ENCODE measurements at places on chromosomes 5 and 9.

- DNase-seq = no peak
These were observed 232.9 kb upstream of the MVB12B start for GRCh38 chr9:126093771-126094170.

DNA sequence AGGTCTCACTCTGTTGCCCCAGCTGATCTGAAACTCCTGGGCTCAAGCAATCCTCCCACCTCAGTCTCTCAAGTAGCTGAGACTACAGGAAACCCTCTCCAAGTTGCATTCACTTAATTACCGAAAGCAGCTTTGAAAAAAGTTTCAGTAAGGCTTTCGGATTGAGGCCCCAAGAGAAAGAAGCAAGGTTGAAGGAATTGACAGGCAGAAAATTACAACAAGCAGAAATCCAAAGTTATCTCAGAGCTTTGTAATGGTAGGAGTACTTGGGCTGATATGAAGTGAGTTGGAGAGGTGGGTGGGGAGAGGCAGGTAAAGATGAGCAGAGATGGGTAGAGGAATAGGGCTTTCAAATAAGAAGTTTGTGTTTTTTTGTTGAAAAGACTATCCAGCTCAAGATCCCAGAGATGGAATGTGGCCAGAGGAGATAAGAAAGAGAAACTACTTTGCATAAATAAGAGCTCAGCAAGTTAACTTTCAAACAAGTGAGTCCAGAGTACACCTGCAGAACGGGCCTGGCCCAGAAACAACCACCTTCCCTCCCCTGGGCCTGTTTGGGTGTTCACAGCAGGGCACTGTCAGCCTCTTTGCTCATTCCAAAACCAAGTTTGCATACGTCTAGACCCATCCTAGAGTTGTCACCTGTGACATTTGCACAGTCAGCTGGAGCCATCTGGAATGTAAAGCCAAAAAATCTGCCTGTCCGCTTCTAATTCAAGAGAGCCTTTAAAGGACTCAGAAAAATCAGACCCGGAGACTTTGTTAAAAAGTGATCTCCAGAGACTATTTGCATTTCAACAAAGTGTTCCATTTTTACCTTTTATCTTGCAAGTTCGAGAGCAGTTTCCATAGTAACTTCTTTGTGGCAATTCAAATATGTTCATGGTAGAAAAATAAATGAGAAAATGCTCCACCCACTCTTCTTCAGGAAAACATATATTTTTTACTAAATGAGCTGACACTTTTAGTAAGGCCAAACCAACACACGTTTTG is 2.2 kb upstream of the CLINT1 start:
- no peak for DNase-seq

- DNase-seq = no peak
These were observed 2.5 kb downstream of the FIBCD1 start for GRCh38 chr9:130936285-130937117.

DNA sequence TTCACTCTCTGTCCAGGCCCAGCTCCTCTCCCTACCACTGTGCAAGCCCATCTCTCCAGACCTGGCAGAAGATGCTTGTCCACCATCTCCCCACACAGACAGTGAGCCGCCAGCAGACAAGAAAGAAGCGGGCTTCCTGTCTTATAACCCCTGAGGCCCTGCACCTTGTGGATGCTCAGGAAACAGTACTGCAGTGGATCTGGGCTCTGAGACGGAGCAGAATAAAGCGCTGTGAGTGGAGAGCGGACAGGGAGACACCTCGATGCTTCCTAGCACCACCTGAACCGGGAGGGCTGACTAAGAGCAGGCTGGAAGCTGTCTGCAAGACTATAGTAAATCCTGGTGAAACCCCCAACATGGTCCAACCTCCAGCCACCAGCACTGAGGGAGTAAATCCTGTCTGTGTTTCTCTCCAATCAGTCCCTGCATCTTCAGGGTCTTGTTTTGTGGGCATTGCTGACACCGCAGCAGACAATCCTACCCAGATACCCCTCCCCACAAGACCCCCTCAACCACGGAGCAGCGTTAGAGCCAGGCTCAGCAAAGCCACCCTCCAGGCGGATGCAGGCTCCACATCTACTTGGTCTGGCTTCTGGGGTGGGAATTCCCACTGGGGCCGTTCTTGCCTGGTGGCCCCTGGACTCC is 18.7 kb downstream of the ORM2 start:
- DNase-seq = no peak

DNA sequence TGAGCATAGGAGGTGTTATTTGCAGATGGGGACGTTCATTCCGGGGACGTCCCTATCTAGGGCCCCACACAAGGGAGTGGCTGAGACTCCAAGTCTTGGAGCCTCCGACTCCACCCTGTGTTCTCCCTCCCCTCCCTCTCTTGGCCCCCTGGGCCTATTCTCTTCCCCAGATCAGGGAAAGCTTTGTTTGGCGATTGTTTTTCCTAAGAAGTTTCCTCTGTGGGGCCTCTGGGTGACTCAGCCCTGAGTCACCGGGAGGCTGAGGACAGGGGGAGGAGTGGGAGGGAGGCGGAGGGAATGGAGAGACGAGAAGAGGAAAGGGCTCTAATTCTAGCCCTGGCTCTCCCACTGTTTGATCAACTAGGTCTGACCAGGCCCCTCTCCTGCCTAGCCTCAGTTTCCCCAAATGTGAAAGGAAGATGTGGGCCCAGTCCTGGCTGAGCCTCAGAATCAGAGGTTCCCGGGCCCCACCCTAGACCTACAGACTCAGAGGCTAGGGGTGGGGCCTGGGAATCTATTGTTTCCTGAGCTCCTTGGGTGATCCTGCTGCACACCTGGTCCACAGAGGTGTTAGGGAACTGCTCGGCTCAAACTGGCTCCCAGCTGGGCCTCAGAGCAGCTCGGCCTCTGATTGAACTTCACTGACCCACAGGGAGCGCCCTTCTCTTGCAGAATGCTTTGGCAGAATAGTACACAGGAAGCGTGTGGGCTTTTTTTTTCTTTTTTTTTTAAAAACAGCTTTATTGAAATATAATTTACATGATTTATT is 19.2 kb downstream of the GSN start:
- no peak for DNase-seq

- DNase-seq = no peak
These were observed 21.4 kb upstream of the JAKMIP2 start for GRCh38 chr5:147803926-147804325.

- DNase-seq = peak; percentile 70
These were observed 6.3 kb upstream of the MED7 start for GRCh38 chr5:157148734-157149615.

DNA sequence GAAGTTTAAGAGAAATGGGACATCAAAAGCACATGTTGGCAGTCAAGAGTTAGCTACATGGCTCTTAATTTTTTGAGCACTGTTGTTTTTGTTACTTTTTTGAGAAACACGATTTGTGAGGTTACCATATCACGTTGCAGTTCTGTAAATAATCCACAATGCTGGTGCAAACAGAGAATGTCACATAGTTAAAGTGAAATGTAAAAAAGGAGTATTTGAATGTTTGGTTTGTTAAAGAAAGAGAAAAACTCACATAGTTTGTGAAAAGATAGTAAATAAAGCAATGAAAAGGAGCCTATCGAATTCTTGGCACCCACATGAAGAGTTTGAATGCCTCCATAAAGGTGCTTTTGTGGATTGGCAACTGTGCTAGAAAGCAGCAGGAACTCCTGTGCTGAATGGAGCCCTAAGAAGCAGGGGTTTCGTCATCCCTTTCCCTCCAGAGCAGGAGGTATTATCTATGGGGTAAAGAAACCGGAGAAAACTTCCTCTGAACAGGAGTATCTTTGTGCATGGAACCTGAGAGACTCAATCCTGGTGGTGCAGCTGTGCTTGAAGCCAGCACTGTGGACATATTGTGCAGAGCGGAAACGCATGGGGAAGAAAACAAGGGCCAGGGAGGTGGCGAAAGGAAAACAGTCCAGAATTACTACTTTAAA is 148.5 kb upstream of the OTULINL start:
- no peak for DNase-seq

GRCh38 chr9:135279385-135279784 is 191.9 kb downstream of the OLFM1 start:
- DNase-seq = no peak

DNA sequence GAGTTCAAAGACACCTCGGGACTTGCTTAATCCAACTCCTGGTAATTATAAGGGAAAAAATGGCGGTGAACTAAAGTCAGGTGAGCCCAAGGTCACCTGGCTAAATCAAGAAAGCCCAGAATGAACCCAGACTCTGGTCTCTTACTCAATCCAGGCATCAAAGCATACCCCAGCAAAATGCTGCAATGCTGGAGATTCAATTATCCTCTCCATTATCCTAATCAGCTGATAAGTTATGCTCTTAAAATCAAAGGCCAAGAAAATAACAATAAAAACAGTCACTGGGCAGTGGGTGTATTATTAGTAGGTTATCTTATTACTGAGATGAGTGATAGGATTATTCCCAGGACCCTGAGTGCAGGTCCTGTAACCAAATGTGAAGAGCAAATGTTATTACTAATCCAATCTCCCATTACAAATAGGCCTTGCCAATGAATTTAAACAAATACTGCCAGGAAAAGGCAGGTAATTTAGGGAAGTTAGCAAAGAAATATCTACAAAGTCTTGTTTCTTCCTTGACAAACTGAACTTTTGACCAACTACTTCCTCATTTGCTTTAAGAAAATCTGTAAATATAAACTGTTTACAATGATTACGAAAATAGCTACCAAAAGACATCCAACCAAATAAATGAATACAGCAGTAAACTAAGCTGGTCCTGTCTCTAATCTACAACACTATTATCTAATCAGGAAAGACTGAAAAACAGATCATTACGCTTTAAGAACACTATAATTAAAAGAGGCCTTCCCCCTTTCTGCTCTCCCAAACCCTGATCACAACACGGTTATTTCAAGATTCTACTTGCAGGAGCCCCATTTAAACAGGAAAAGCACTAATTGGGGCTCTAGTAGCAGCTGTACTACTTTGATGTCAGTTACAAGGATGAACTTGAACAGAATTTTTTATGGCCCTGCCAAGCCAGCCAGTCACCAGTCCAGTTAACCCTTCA is 103.2 kb downstream of the MED27 start:
- DNase-seq = no peak

GRCh38 chr5:143758015-143758414 is 53.9 kb upstream of the HMHB1 start:
- no peak for DNase-seq

DNA sequence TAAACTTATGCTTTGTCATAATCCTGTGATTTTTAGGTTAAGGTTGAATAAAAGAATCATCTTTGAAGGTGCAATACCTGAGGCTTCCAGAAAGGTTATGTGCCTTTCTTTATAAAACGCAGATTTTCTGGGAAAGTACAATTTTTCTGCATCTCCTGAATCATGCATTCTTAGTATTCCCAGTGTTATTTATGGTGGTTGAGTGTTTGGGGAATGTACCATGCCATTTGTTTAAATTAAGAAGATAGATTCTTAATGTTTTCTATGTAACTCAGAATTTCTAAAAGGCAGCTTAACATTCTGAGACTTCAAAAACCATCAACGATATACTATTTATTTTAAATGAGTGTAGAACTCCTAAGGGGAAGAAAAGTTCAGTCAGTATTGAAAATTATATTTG is 108.1 kb upstream of the FBN2 start:
- no peak for DNase-seq

DNA sequence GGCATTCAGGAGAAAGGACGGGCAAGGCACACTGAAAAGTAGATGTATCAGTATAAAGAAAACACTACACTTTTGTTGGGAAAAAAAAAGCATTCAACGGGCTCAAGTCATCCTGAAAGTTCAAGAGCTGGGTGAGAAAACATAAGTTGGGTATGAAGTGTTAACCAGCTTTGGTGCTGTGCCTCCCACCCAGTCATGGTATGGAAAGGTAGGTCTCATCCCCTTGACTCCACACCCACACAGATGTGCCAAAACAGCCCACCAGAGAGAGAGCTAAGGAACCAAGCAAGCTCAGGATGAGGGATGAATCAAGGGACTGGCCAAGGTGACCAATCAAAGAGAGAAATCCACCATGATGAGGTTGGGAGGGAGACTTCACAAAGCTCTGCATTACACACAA is 54.7 kb downstream of the ESM1 start:
- no peak for DNase-seq

- DNase-seq = peak; percentile 50
These were observed 52.9 kb downstream of the LRSAM1 start for GRCh38 chr9:127503947-127504886.

- DNase-seq = no peak
These were observed 18.3 kb downstream of the DCAF10 start for GRCh38 chr9:37818849-37819248.

- no peak for DNase-seq
These were observed 68.8 kb upstream of the HTR4 start for GRCh38 chr5:148723143-148723542.

DNA sequence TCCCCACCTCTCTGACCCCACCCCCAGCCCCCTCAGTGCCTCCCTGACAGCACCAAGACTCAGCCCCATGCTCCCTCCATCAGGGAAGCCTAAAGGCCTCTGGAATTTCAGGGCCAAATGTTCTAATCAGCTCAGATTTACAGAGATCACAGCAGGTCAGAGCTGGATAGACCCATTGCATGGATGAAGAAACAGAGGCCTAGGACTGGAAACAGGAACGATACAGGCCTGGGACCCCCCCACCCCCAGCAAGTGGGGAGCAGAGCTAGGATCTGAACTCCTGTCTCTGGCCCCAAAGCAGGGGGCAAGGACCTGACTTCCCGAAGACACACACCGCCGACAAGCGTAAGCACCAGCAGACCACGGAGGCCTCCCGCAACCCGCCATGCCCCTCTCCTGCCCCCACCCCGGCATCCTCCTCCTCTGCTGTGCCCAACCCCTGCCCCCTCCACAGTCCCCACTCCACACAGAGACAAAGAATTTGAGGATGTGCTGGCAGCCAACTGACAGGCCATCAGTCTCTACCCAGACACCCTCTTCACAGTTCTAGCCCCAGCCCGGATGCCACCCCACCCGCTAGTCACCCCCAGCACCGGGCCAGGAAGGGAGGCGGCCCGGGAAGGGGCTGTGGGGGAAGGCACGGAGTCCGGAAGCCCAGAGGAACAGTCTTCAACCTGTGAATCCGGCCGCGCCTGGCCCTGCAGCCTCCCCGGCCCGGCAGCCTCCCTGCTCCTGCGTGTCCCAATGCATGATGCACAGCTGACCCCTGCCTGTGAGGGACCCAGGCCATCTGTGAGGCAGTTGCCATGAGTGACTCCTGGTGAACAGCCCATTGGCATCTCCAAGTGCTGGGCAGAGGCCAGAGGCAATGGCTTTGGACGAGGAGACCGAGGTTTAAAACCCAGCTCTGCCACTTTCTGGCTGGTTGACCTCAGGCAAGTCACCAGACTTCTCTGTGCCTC is 31.3 kb downstream of the NDUFA8 start:
- DNase-seq = peak; percentile 10

DNA sequence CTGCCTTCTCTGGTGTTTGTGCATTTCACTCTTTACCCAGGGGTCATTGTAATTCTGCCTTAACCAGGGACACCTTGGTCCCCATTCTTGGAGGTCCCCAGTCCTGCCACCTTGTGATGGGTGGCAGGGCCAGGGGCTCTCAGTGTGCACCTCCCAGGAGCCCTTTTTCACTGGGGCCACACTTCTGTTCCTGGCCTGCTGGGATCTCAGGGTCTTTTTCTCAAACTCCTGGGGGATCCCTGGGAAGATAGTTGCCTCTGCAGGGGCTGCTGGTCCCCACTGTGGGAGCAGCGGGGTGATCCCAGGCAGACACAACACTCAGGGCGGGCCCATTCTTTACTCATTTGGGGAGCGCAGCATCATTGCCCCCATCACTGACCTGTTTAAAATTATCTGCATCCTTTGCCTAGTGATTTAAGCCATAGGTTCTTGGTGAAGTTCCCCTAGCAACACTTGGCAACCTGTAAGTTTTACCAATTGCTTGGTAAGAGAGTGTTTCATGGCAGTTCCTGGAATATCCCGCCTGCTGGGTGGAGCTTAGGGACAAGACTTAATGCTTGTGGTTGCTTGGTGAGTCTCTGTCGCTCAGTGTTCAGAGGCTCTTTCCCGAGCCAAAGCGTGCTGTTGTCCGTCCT is 15.7 kb downstream of the PHF2 start:
- no peak for DNase-seq
